ENCODE measurements at places on chromosomes 12 and 14.

GRCh38 chr14:20754308-20754707 lies 8.6 kb downstream of the EDDM3A start:
- H3K4me1 ChIP-seq, result no peaks in the 10 kb centered on the region
- no peaks in the 10 kb centered on the region for H3K36me3 ChIP-seq
- H3K27ac ChIP-seq, result no peak overlapping the region
- H3K4me3 ChIP-seq, result no peak overlapping the region

DNA sequence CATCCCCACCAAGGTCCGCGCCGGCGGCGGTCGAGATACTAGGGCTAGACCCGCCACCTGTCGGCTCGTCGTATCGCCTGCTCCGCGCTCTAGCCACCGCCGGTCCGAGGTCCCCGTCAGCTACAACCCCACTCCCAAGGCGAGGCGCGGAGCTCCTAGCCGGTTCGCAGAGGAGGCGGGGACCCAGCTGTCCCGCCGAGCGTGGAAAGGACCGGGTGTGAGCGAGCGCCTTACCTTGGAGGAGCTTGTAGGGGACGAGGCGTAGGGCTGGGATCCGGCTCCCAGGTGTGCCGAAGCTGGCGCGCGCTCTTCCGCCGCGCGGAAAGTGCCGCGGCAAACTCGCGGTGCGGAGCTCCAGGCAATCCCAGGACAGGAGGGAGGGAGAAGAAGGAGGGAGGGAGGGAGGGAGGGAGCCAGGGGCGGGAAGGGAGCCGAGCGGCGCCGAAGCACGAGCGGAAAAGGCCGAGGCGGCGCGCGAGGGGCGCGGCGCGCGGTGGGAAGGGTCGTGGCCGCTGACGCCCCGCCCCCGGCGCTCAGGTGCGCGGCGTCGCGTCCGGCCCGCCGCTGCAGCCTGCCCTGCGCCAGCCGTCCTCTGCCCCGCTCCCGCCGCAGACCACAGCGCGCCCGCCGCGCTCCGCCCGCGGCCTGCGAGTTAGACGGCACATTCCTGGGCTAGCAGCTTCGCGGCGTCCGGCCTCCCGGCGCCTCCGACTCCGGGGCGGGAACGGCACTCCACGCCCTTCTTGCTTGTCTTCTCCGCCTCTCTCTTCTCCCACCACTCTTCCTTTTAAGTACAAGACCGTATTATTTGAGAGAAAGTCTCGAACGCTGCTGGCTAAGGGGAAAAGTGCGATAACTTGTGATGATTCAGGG lies at the start of gene PAWR:
TSS of gene PAWR (minus strand) at position 327 of the 873 bp plus-strand sequence. CDS start 720 bp downstream, outside the sequence.
- H3K4me3 ChIP-seq, result peak within 1 kb of the TSS; percentile 73
- peak within 1 kb of the TSS; percentile 41 for H3K27ac ChIP-seq
- no peaks in the 10 kb centered on the region for H3K4me1 ChIP-seq
- peaks cover 52% of the 10 kb centered on the region for H3K27me3 ChIP-seq
- DNase-seq, result peak; percentile 57
- no peaks in the 10 kb centered on the region for H3K36me3 ChIP-seq

DNA sequence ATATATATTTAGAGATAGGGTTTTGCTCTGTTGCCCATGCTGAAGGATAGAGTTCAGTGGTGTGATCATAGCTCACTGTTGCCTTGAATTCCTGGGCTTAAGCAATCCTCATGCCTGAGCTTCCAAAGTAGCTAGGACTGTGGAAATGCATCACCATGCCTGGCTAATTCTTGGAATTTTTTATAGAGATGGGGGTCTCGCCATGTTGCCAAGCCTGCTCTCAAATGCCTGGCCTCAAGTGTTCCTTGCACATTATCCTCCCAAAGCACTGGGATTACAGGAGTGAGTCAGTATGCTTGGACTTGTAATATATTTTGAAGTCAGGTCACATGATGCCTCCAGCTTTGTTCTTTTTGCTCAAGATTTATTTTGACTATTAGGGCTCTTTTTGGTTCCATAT lies 178.0 kb downstream of the RPAP3 start:
- no peak for DNase-seq
- H3K27me3 ChIP-seq, result no peaks in the 10 kb centered on the region
- no peaks in the 10 kb centered on the region for H3K4me1 ChIP-seq
- no peak overlapping the region for H3K27ac ChIP-seq
- H3K4me3 ChIP-seq, result no peak overlapping the region

DNA sequence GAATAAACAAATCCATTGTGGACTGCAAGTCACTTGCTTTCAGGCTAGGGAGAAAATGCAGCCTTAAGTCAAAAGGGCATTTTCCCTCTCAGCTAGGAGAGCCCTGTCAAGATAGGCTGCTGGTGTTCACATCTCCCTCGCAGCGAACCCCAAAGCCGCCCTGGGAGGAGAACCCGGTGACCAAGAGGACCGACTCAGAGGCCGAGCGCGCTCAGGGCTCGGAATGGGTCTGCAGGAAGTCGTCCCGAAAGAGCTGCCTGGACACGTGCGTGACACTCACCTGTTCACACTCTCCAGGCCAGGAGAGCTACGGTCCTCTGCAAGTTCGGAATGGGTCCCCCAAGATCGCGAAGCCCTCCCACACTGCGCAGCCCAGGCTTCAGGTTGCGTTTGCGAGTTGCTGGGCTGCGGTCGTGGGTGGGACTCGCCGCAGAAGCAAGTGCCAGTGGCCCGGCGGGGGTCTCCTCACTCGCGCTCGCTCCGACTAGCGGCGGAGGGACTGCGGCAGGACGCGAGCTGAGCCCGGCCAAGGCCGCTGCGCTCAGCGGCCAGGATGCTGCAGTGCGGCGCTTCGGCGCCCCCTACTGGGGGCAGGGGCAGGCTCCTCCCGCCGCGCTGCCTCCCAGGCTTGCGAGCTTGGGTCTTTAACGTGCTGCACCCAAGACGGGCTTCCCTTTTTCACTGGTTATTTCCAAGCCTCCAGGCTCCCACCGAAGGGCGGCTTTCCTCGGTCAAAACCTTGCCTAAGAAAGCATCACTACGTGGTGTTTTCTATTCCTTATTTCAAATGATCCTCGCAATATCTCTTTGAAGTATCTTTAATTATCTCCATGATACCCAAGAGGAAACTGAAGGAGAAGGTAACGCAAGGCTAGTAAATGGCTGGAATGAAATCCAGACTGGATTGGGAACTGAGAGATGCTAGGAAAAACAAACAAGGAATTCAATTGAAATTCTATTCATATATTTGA lies at the start of gene RERG:
TSS of gene RERG (minus strand) at position 503 of the 971 bp plus-strand sequence. CDS start 3,928 bp downstream, outside the sequence.
- DNase-seq, result peak; percentile 85
- H3K4me3 ChIP-seq, result peak within 1 kb of the TSS; percentile 71
- peak within 1 kb of the TSS; percentile 26 for H3K27ac ChIP-seq
- peaks cover 5% of the 10 kb centered on the region for H3K4me1 ChIP-seq
- H3K27me3 ChIP-seq, result no peaks in the 10 kb centered on the region

GRCh38 chr12:64685605-64686004 lies 73.6 kb downstream of the GNS start:
- peaks cover 9% of the 10 kb centered on the region for H3K4me1 ChIP-seq
- H3K36me3 ChIP-seq, result peaks cover 9% of the 10 kb centered on the region
- no peak overlapping the region for H3K27ac ChIP-seq
- no peak for DNase-seq

DNA sequence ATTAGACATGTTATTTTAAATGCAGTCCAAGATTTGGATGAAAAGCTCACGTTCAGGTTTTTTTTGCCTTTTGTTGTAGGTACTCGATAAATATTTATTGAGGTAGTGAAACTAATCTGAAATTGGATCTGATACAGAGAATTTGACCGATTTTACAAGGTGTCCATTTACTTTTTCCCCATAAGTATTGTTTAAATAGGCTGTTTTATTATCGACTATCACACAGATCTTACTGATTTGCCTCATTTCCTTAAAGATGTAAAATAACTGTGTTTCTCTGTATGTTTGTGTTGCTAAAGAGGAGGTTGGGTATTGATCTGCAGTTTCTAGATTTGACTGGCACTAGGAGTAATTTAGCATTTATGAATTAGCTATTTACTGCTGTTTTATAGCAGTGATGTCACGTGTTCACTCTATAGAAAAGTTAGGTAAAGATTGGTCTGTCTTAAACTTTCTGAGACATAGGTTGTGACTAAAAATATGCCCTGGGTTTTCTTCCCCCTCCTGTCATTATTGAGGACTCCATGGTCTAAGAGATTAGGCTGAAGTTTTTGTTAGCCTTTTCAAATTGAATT lies 3.5 kb downstream of the RAP1B start:
- peaks cover 72% of the 10 kb centered on the region for H3K4me1 ChIP-seq
- DNase-seq, result no peak
- peak overlapping the region; percentile 93 for H3K4me3 ChIP-seq

GRCh38 chr14:90805662-90806540 lies 10.3 kb downstream of the TTC7B start:
- peaks cover 55% of the 10 kb centered on the region for H3K4me1 ChIP-seq
- H3K36me3 ChIP-seq, result no peaks in the 10 kb centered on the region
- H3K27me3 ChIP-seq, result no peaks in the 10 kb centered on the region
- no peak overlapping the region for H3K4me3 ChIP-seq
- peak; percentile 59 for DNase-seq

DNA sequence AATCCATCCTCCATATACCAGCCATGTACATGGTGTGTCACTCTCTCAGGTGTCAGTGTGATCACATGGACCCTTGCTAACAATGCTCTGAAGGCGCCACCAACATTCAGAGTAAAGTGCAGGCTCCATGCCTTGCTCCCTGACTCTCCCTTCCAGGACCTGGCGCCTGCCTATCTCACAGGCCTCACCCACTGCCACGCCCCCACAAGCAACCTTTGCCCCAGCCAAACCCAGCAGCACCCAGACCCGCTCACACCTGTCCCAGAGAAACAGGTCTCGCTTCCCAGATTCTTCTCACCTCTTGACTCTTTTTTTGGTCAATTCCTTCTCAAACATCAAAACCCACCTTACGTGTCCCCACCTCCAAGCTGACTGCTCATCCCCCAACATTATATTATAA lies 52.3 kb downstream of the KCNK10 start:
- no peak overlapping the region for H3K27ac ChIP-seq
- no peaks in the 10 kb centered on the region for H3K36me3 ChIP-seq
- no peak for DNase-seq
- peaks cover 2% of the 10 kb centered on the region for H3K27me3 ChIP-seq

- no peaks in the 10 kb centered on the region for H3K27me3 ChIP-seq
- peak within 1 kb of the TSS; percentile 85 for H3K4me3 ChIP-seq
- peaks cover 26% of the 10 kb centered on the region for H3K36me3 ChIP-seq
- peak within 1 kb of the TSS; percentile 76 for H3K27ac ChIP-seq
- peaks cover 17% of the 10 kb centered on the region for H3K4me1 ChIP-seq
Measured at GRCh38 chr12:68745904-68746571, at the start of gene SLC35E3. SLC35E3 (plus strand) TSS chr12:68746176; CDS start chr12:68746378, 202 bp downstream.

- H3K4me1 ChIP-seq, result no peaks in the 10 kb centered on the region
- H3K4me3 ChIP-seq, result no peak overlapping the region
- no peak overlapping the region for H3K27ac ChIP-seq
- H3K27me3 ChIP-seq, result peaks cover 2% of the 10 kb centered on the region
- no peak for DNase-seq
Measured at GRCh38 chr12:94141892-94142291, 6.5 kb upstream of the PLXNC1 start.

DNA sequence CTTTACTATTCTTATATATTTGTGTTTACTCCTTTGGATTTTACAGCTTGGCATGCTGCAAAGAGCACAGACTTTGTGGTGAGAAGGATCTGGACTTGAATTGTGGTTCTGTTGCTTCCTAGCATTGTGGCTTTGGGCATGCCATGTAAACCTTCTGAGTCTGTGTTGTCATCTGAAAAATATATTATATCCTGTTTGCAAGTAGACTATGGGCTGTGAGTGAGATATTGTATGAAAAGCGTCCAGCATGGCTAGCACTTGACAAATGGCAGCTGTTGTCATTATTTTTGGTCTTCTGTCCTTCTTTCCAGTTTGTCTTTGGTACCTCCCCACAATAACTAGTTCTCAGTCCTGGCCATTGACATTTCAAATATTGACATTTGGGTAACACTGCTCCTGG lies 61.8 kb upstream of the DACT1 start:
- DNase-seq, result no peak
- no peaks in the 10 kb centered on the region for H3K36me3 ChIP-seq
- no peak overlapping the region for H3K4me3 ChIP-seq

DNA sequence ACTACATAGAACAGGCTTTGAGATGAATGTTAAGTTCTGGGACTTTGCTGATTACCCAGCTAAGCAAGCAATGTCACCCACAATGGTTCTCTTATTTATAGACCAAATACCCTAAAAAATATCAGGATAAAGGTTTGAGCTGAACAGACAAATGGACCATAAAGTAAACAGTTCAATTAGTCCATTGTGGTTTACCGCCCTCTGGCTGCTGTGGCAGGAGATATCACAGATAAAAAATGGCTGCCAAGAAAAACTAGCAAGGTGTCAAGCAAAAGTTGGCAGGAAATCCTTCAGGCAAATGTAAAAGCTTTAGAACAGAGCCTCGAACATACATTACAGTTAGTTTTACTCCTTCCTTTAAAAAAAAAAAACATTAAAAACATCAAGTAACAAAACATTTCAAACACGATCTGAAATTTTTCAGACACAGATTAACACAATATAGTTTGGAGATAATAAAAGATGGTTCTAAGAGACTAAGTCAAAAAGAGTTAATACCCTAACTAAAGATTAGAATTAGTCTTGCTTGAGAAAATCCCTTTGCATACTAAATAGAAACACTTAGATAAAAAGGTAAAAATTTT lies 41.3 kb downstream of the MED13L start:
- no peaks in the 10 kb centered on the region for H3K36me3 ChIP-seq
- H3K27me3 ChIP-seq, result no peaks in the 10 kb centered on the region
- no peak for DNase-seq
- H3K4me1 ChIP-seq, result peaks cover 53% of the 10 kb centered on the region

GRCh38 chr14:61647704-61648103 lies 47.6 kb upstream of the HIF1A start:
- H3K36me3 ChIP-seq, result no peaks in the 10 kb centered on the region
- H3K27me3 ChIP-seq, result no peaks in the 10 kb centered on the region
- DNase-seq, result no peak
- H3K4me1 ChIP-seq, result no peaks in the 10 kb centered on the region

DNA sequence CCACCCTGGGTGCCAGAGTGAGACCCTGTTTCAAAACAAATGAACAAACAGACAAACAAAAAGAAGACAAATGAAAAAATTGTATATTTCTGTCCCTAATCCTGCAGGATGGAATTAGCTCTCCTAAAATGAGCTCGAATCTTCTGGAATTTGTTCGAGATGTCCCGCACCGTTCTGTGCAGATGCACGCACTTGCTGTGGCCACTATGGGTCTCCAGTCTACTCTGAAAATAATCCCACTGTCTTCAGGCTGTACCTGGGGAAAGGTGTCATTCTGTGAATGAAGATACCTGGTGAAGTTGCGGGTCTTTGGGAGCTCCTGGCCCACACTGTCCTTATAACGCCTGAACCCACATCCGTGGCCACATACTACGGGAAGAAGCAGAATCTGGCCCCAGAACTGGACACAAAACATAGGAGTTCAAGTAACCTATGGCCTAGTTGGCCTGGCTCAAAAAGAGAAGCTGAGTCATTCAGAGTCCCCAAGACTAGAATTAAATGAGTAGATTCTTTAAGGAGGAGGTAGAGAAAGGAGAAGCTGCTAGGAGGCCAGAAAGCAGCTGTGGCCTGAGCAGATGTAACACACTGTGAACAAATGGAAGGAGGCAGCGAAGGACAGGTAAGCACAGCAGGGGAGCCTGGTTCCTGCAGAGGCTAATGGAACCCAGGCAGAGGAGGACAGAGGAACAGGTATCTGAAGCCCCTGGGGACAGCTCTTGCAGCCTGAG lies 108.6 kb downstream of the FOXN3 start:
- H3K4me1 ChIP-seq, result peaks cover 61% of the 10 kb centered on the region
- H3K4me3 ChIP-seq, result no peak overlapping the region
- H3K27ac ChIP-seq, result no peak overlapping the region

Data from psoas muscle (tissue), 8 donors.